HepG2 (cell line): ENCODE measurements at places on chromosomes 5 and 9.

DNA sequence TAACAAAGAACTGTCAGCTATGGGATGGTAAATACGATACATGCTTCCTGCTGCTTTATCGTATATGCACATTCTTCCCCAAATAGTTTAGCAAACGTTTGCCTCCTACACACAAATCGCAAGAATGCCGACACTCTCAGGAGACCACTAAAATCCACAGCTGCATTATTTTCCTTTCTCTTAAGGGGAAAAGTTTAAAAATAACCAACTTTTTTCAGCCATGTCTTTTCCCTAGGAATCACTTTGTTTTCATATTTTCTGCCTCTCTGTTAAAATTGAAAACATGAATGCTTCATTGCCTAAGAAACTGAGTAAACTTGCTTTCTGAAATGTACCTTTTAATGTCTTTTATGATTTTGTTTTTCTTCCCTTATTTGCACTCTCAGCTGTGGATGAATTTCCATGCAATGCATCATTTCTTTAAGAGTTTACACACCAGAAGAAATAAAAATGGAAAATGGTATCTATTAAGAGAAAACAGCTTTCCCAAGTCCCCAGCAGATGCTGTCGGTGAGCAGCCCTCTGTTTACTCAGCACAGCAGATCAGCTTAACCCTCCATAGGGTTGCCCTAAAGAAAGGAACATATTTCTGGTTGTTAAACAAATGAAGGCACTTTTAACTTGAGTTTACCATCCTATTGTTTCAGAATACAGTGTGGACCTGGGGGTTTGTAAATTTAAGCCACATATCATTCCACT is 66.2 kb downstream of the IZUMO3 start:
- DNase-seq, result no peak

GRCh38 chr9:133580419-133580738 is 28.8 kb downstream of the FAM163B start:
- no peak for DNase-seq

DNA sequence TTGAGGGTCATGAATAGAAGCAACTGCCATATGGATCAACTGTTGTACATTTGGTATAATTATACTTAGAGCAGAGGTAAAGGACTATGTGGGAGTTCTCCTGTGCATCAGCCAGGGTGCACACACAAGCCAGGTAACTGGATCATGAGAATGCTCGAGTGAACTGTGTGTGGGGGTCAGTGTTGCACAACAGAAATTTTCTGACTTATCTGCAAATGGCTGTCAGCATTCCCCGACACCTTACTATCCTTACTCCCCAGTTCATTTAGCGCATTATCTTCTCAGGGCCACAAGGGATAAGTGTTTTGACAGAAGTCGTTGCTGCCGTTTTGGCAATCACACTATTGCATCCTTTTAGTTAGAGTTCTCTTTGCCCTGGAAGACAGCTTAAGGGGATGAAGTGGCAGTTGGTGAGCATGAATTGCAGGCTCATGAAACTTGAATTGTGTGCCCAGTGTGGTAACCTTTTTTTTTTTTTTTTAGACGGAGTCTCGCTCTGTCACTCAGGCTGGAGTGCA is 1.7 kb downstream of the CANX start:
- DNase-seq, result peak; percentile 66

GRCh38 chr9:136808075-136808805 is 492 bp downstream of the RABL6 start:
- no peak for DNase-seq

DNA sequence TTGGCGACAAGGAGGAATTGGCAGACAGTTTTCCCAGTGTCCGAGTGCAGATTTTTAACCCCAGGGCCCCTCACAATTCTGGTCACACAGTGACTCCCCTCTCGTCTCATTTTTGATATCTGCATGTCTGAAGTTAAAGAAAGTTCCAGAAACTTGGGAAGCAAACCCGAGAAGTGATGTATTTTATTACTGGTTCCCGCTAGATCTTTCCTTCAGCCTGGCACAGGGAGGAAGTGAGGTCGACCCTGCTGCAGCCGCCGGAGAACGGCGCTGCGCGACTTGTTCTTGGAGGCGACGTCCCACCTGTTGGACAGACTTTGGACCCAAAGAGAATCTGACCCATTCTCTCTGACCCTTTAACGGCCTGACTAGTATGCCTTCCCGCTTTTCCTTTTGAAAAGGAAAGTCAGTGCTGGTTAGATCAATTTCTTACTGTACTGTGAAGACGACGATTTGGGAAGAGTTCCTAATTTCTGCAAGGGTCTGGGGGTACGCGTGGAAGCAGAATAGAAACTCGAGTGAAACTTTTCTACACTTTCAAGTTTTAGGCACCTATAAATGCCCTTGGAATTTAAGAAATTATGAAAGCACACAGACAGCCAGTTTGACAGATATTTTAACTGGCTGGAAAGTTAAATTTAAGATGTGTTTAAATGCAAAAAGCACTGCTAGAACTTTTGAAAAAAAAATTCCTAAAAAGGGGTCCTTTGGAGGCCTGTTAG is 744 bp downstream of the OTULIN start:
- DNase-seq, result peak; percentile 70

DNA sequence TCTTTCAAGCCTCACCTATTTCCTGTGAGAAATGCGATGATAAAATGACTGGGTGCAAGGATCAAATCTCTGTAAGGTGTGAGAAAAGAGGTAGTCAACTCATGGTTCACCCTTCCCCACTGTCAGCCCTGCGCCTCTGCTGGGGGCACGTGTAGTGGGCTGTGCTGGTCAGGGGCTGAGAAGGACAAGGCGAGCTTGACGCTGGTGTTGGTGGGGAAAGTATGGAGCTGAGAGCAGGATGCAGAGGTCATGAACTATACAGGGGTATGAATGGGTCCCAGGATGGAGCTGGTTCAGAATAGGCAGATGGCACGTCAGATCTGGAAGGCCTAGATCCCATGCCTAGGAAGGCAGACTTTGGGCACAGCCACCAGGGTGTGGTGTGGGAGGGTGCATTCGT is 20.6 kb downstream of the PITX1 start:
- DNase-seq, result no peak

DNA sequence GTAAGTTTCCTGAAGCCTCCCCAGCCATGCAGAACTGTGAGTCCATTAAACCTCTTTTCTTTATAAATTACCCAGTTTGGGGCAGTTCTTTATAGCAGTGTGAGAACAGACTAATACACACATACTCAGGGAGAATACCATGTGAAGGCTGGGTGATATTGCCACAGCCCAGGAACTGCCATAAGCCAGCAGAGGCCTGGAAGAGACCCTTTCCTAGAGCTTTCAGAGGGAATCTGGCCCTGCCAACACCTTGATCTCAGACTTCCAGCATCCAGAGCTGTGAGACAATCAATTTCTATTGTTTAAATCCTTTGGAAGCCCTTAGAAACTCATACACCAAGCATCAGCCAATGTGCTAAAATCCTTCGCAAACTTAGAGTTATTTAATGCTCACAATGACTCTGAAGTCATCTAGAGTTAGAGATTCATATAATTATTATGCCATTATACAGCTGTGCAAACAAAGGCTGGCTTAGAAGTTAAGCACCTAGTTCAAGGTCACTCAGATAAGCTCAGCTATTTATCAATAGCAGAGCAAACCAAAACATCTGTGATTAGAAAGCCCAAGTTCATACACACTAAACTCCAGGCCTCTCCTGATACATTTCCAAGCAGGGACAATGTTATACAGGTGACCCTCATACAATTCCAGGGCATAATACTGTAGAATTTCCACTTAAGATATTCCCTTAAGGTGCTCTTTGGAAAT is 531.8 kb upstream of the DAP start:
- peak; percentile 5 for DNase-seq

- no peak for DNase-seq
Measured at GRCh38 chr5:109838157-109838556, 148.4 kb downstream of the MAN2A1 start.
